ENCODE measurements at places on chromosomes 1 and 21. TPM values are rescaled to one million over a fixed set of nuclear protein-coding genes. Genes with fewer than 3 reads are reported as not detected.

ACKR1 gene
- not detected for total RNA-seq

ZMYND12 gene
- total RNA-seq: 0.28 TPM

ENAH gene
- 109 TPM for total RNA-seq

FCRL1 gene
- total RNA-seq: not detected

CIART gene
- 3.0 TPM for total RNA-seq

WNT9A gene
- total RNA-seq: 0.37 TPM

C8B gene
- not detected for total RNA-seq

ATP1A4 gene
- not detected for total RNA-seq

CELA3B gene
- not detected for total RNA-seq

AZIN2 gene
- total RNA-seq: 7.7 TPM

ZNF593OS gene
- total RNA-seq: not detected

TTC22 gene
- not detected for total RNA-seq

ERG gene
- 0.28 TPM for total RNA-seq

ADGRL2 gene
- 33.3 TPM for total RNA-seq

RNF186 gene
- not detected for total RNA-seq

OR2T35 gene
- not detected for total RNA-seq

GREM2 gene
- total RNA-seq: 7.8 TPM

TMCO4 gene
- total RNA-seq: 13.2 TPM

ELAPOR1 gene
- total RNA-seq: 0.74 TPM

CAPN8 gene
- under 0.01 TPM for total RNA-seq

ATP6V0B gene
- 103 TPM for total RNA-seq

ANGPTL7 gene
- total RNA-seq: 0.28 TPM

CRNN gene
- total RNA-seq: not detected

TNFSF4 gene
- 1.4 TPM for total RNA-seq

LPAR3 gene
- 2.6 TPM for total RNA-seq

UBE2U gene
- total RNA-seq: not detected

C1orf116 gene
- not detected for total RNA-seq

RSPH1 gene
- 0.14 TPM for total RNA-seq

PRAMEF5 gene
- total RNA-seq: not detected

FMOD gene
- 60.8 TPM for total RNA-seq

ZFYVE9 gene
- 28.6 TPM for total RNA-seq

GPR3 gene
- total RNA-seq: 0.09 TPM

B3GALT5 gene
- total RNA-seq: not detected

ADORA1 gene
- total RNA-seq: 16.5 TPM

CAPZA1 gene
- 214 TPM for total RNA-seq

HHIPL2 gene
- 1.5 TPM for total RNA-seq

SPRR2B gene
- total RNA-seq: not detected

PRRC2C gene
- total RNA-seq: 26.2 TPM

ITSN1 gene
- total RNA-seq: 40.2 TPM

AMY2A gene
- not detected for total RNA-seq

HJV gene
- total RNA-seq: not detected

WNT3A gene
- total RNA-seq: not detected

DSTYK gene
- total RNA-seq: 19.8 TPM
